ENCODE measurements at places on chromosomes 3 and 15.

DNA sequence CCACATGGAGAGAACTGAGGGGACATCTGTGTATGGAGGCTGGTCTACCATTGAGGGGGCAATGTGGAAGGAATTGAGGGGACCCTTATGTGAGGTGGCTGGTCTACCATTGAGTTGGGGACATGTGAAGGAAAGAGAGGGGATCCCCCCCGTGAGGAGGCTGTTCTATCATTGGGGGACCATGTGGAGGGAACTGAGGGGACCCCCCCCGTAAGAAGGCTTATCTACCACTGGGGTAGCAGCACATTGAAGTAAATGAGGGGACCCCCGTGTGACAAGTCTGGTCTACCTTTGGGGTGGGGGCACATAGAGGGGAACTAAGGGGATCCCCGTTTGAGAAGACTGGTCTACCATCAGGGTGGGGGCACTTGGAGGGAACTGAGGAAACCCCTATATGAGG is 158.0 kb downstream of the FBLN2 start:
- DNase-seq, result no peak

- no peak for DNase-seq
These were observed 16.7 kb upstream of the DLL4 start for GRCh38 chr15:40912478-40912877.

DNA sequence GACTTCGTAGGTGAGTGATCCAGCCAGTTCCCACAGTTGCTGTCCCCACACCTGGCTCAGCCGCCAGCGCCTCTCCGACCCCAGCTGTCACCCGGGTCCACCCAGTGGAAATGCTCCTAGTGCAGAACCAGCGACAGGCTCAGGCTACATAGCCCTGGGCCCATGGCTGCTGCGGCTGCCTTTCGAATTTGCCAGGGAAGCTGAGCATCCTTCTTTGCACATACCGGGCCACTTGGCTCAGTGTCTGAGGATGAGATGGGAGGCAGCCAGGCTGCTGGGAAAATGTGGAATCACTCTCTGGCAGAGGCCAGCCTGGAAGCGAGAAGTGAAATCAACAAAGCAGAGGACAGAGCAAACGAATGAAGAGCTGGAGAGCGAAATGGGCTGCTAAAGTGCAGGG is 80.1 kb downstream of the ST8SIA2 start:
- no peak for DNase-seq

DNA sequence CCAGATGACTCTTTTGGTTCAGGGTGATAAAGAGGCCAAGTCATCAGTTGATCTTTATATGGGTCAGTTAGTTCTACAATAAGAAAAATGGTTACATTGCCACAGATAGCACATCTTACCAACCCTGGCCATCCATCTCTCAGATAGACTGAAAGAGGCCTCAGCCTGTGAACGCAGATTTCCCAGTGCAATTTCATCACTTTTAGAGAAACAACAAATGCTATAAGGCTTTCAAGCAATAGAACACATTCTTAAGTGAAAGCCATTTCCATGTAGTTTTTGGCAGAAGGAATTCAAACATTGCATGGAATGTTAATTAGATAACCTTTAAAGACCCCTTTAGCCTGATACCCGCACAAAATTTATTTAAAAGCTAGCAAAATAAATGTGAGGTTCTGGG is 200.6 kb upstream of the ZBTB20 start:
- DNase-seq, result no peak
